K562 (cell line): ENCODE measurements at places on chromosomes 13 and 19. TPM values are rescaled to one million over a fixed set of nuclear protein-coding genes. Genes with fewer than 3 reads are reported as not detected.
A peak's percentile ranks its signal among the peaks of the same experiment; 100 is the strongest.

The LRRC63 gene
- 0.16 and 0.18 TPM in 2 replicates for total RNA-seq

DNA sequence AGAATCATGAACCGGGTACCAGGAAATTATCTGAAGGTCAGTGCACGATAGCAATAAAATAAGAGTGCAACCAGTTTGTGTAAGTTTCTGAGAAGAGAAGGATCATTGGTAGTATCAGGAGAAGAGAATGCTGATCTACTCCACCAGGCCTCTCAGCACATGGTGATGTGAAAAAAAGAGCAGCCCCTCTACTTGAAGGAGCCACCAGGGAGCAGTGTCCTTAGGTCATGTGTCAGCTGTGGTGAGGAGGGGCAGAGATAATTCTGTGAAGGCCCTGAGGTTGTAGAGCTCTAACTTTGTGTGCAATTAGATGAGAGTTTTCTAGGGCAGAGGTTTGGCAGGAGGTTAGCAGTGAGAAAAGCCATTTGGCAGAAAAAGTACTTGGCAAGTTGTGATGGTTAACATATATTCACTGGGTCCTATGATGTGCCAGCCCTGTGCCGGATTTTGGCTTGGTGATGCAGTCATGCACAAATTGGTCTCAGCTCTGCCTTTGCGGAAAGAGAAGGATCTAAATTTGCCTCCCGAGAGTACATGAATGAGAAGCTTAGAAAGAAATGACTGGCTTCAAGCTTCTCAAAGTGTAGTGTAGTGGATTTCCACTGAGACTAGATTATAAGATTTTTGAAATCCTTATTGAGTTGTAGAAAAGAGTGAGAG, 19.2 kb upstream of the ZC3H13 start:
- no peaks in the 10 kb centered on the region; the same call in 2 of the 3 replicates for H3K4me1 ChIP-seq
- H3K27me3 ChIP-seq = no peaks in the 10 kb centered on the region
- no peak overlapping the region for H3K27ac ChIP-seq
- H3K4me3 ChIP-seq = no peak overlapping the region

DNA sequence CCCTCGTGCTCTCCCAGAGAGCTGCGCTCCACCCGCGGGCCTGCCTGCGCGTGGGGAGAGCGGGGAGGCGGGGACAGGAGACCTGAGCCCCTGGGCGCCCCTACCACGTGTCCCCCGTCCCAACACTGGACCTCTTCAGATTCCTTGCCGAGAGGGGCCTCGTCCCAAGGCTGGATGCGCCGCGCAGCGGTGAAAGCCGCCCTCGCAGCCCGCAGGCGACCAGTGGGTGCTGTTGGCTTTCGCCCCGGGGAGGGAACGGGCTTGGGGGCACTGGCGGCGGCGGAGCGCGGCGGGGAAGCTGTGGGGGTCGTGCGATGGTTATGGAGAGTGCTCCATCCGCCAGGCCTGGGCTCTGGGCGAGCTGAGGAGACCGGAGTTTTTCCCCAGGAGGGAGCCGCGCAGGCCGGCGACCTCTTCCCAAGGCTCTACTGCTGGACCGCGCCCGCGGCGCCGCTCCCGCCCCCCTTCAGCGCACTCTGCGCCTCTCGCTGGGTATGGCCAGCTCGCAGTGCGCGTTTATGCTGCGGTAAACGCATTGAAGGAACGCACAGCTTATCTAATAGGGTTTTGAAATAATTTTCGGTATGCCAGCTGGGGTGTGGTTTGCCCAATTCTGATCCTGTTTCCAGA, 17.2 kb upstream of the RNF17 start:
- no peak overlapping the region for H3K4me3 ChIP-seq
- no peak overlapping the region for H3K27ac ChIP-seq
- H3K36me3 ChIP-seq = no peaks in the 10 kb centered on the region
- H3K4me1 ChIP-seq = no peaks in the 10 kb centered on the region

GRCh38 chr13:35781036-35782000, 304.8 kb upstream of the MAB21L1 start:
- no peaks in the 10 kb centered on the region for H3K36me3 ChIP-seq
- no peak overlapping the region for H3K4me3 ChIP-seq
- H3K4me1 ChIP-seq = no peaks in the 10 kb centered on the region
- no peaks in the 10 kb centered on the region for H3K27me3 ChIP-seq
- DNase-seq = no peak
- H3K27ac ChIP-seq = no peak overlapping the region

DNA sequence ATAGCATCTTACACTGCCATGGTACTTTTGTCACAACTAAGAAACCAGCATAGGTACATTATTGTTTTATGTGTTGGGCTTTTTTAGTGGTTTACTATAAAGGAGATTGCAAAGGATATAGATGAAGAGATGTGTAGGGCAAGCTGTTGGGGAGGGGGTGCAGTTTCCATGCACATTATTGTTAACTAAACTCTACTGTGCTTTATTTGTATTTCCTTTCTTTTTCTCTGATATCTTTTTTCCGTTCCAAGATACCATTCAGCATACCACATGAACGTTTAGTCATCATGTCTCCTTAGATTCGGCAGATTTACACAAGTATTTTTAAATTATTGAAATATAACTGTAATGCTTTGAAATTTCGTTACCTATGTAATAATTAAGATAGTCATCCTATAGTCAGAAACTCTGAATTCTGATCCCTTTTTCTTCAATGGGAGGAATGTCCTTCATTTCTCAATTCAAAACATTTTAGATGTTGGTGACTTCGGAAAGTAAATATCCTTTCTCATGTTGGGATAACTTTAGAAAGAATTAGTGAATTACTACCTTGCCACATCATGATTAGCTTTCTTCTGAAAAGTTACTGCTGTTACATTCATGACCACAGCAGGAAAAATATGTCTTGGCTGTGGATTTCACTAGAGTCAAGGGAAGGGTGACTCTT, 82.8 kb downstream of the FRY start:
- H3K27ac ChIP-seq = no peak overlapping the region
- DNase-seq = no peak
- no peak overlapping the region for H3K4me3 ChIP-seq
- H3K36me3 ChIP-seq = no peaks in the 10 kb centered on the region
- no peaks in the 10 kb centered on the region for H3K4me1 ChIP-seq

DNA sequence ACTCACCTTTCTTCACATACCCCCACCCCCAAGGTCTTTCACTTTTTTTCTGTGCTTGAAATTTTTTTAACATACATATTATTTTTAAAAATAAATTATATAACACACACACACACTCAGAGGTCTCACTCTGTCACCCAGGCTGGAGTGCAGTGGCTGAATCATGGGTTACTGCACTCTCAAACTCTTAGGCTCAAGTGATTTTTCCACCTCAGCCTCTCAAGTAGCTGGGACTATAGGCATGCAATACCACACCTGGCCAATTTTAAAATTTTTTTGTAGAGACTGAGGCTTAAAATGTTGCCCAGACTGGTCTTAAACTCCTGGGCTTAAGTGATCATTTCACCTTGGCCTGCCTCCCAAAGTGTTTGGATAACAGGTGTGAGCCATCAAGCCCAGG, 32.9 kb upstream of the ZNF429 start:
- H3K4me1 ChIP-seq = no peaks in the 10 kb centered on the region
- no peak overlapping the region for H3K4me3 ChIP-seq
- H3K36me3 ChIP-seq = no peaks in the 10 kb centered on the region
- no peaks in the 10 kb centered on the region for H3K27me3 ChIP-seq
- H3K27ac ChIP-seq = no peak overlapping the region

The RFPL4A gene
- total RNA-seq = 0.16 TPM in 1 of 2 replicates, not detected in the other

The MAP2K2 gene
- 150 and 151 TPM in 2 replicates for total RNA-seq

DNA sequence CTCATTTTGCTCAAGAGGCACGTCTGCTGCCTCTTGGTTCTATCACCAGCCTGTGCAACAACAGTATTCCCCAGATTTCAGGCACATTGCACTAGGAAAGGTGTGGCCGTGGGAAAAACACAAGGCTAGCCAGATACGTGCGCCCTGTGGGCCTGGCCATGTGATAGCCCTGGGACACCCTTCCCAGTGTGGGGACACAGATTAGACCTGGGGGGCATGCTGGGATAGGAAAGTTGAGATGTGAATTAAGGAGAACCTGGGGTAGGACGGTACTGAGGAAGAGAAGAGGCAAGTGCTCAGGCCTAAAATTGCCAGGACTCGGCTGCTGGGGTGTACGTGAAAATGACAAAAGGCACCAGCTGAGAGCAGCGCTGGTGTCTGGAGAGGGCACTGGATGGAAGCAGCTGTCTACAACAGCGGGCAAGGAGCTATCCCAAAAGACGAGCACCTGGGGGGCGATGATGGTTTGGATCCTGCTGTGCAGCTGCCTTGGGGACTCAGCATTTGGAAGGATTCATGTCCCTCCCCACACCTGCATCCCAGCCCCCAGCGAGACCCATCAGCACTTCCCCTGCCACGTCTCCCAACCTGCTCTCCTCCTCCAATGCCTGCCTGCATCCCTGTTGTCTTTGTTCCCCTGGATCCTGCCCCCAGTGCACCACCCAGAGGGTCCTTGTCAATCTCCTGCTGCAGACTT, 54.3 kb downstream of the GGACT start:
- no peaks in the 10 kb centered on the region for H3K36me3 ChIP-seq
- H3K4me3 ChIP-seq = no peak overlapping the region
- H3K4me1 ChIP-seq = no peaks in the 10 kb centered on the region; the same call in 1 of the 2 replicates
- H3K27ac ChIP-seq = no peak overlapping the region
- DNase-seq = no peak
- peaks cover 12% of the 10 kb centered on the region for H3K27me3 ChIP-seq

DNA sequence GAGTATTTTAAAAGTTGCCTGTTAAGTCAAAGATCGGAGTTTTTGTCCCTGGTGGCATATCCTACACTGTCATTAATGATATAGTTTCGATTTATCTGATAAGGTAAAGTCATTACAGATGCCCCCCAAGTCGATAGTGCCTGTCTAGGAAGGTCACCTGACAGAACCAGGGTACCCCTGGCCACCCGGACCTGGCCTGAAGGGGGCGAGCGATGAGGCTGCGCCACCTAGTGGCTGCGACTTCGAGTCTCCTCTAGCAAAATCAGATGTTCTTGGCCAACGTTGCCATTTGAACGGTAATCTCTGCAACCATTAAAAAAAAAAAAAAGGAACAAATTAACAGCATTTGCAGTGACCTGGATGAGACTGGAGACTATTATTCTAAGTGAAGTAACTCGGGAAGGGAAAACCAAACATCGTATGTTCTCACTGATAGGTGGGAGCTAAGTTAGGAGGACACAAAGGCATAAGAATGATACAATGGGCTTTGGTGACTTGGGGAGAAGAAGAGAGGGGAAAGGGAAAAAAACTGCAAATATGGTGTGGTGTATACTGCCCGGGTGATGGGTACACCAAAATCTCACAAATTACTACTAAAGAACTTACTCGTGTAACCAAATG, 565.1 kb downstream of the LIG4 start:
- no peaks in the 10 kb centered on the region for H3K27me3 ChIP-seq
- peak; percentile 7 for DNase-seq
- no peak overlapping the region for H3K4me3 ChIP-seq
- H3K27ac ChIP-seq = no peak overlapping the region
- no peaks in the 10 kb centered on the region for H3K4me1 ChIP-seq
- H3K36me3 ChIP-seq = no peaks in the 10 kb centered on the region

The RPS16 gene
- total RNA-seq = 3,072 and 3,267 TPM in 2 replicates

DNA sequence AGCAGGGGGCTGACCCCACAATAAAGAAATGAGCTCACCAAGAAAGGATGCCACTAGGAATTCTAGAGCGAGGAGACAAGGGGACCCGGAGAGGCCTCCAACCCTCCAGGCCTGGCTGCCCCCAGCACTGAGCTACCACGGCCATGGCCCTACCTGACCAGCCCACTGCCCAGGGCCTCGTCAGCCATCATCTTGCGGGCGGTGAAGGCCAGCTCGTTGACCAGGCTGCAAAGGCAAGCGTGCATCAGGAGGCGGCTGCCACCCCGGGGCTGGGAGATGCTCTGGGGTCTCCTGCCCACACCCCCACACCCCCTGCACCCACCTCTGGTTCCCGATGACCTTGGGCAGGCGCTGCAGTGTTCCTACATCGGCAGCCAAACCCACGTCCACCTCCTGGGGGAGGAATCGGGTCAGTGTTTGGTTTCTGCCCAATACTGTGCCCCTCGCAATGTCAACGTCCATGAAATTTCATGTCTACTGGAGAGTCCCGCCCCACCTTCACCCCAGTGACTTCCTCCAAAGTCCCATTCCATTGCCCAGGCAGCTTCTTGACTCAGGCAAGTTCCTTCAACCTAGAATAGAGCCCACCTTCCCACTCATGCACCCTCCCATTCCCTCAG, 3.5 kb upstream of the LGALS4 start:
- no peak for DNase-seq
- H3K36me3 ChIP-seq = peaks cover 22% of the 10 kb centered on the region; the same call in 2 of the 3 replicates
- H3K27ac ChIP-seq = no peak overlapping the region
- H3K4me3 ChIP-seq = no peak overlapping the region

The PTH2 gene
- 0.60 and 1.3 TPM in 2 replicates for total RNA-seq

The DAND5 gene
- 0.74 and 0.78 TPM in 2 replicates for total RNA-seq

The TNFSF9 gene
- 17.9 and 18.9 TPM in 2 replicates for total RNA-seq

GRCh38 chr19:49106648-49107135, 7.5 kb upstream of the LIN7B start:
- no peaks in the 10 kb centered on the region for H3K27me3 ChIP-seq
- peaks cover 12% of the 10 kb centered on the region for H3K4me1 ChIP-seq
- no peak overlapping the region for H3K4me3 ChIP-seq
- H3K27ac ChIP-seq = no peak overlapping the region
- DNase-seq = no peak

The FAM216B gene
- not detected in 2 replicates for total RNA-seq

- no peaks in the 10 kb centered on the region for H3K4me1 ChIP-seq
- no peaks in the 10 kb centered on the region; the same call in 1 of the 2 replicates for H3K27me3 ChIP-seq
- no peak for DNase-seq
- H3K27ac ChIP-seq = no peak overlapping the region
- H3K4me3 ChIP-seq = no peak overlapping the region
- H3K36me3 ChIP-seq = no peaks in the 10 kb centered on the region
Measured at GRCh38 chr13:97945792-97946419, 7.6 kb upstream of the IPO5 start.

The EPSTI1 gene
- total RNA-seq = not detected in 2 replicates

- DNase-seq = no peak
- no peak overlapping the region for H3K27ac ChIP-seq
- no peaks in the 10 kb centered on the region for H3K36me3 ChIP-seq
- H3K27me3 ChIP-seq = peaks cover 21% of the 10 kb centered on the region; the same call in 1 of the 2 replicates
Measured at GRCh38 chr13:110200276-110200870, 106.6 kb downstream of the COL4A1 start.

The EDNRB gene
- 0.04 and 0.36 TPM in 2 replicates for total RNA-seq

DNA sequence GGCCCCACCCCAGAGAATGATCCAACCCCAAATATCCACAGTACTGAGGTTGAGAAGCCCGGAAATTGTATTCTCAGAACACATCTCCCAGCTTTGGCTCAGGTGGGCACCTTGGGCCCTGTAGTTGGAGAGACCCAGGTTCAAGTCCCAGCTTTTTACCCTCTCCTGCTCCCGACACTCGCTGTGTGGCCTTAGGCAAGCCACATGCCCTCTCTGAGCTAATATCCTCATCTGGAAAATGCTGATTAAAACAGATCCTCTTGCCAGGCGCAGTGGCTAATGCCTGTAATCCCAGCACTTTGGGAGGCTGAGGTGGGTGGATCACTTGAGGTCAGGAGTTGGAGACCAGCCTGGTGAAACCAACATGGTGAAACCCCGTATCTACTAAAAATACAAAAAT, 2.6 kb downstream of the PLIN4 start:
- H3K36me3 ChIP-seq = no peaks in the 10 kb centered on the region
- H3K27me3 ChIP-seq = peaks cover 24% of the 10 kb centered on the region; the same call in 2 of the 3 replicates
- H3K4me1 ChIP-seq = peaks cover 30% of the 10 kb centered on the region
- no peak overlapping the region for H3K4me3 ChIP-seq
- H3K27ac ChIP-seq = no peak overlapping the region
